ENCODE measurements at places on chromosomes 7 and 10. TPM values are rescaled to one million over a fixed set of nuclear protein-coding genes. Genes with fewer than 3 reads are reported as not detected.
A peak's percentile ranks its signal among the peaks of the same experiment; 100 is the strongest.

DNA sequence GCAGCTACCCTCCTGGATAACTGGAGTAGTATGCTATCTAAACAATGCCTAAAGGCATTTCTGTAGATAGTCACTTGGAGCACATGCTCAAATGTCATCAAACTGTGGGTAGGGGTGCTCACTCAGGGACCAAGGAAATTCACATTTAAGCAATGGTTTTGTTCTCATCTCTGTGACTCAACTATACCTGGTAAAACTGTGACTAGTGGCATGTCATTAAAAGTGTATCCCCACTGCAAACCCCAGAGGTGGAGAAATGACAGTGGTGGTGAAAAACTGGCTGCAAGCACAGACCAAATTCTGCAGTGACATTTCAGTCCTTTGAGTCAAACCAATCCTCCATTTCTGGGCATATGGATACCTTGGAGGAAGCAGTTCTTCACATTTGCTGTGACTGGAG, 134.2 kb upstream of the EFCAB10 start:
- peaks cover 13% of the 10 kb centered on the region for H3K36me3 ChIP-seq
- no peak overlapping the region for H3K27ac ChIP-seq
- H3K27me3 ChIP-seq: no peaks in the 10 kb centered on the region
- no peak overlapping the region for H3K4me3 ChIP-seq
- H3K4me1 ChIP-seq: no peaks in the 10 kb centered on the region
- DNase-seq: no peak

DNA sequence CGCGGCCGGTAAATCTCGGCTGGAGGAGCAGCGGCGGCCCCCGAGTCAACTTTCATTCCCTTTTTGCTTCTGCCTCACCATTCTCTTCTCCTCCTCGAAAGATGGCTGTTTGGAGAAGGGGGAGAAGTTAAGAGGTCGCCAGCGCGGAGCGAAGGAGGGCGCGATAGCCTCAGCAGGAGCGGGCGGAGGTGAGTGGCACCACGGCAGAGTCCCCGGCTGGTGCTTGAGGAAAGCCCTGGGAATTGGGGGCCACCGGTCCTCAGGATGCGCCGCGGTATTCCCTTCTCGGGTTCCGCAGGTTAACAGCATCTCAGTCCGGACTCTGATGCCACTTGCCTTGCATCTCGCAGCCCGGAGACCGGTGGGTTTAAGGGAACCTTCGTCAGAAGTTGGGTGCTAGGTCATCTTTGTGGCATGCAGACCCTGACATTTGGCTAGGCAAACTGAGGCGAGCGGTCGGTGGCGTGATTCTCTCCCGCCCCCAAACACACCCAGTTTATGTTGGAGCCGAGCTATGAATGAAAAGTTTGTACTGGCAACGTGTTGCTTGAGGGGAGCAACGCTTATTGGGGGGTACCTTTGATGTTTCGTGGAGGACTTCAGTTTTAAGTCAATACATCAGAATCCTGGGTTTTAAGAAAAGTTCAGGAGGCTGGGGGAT, 59.5 kb upstream of the PRPS1L1 start:
- peaks cover 47% of the 10 kb centered on the region for H3K27me3 ChIP-seq
- no peak for DNase-seq
- H3K4me1 ChIP-seq: peaks cover 2% of the 10 kb centered on the region
- H3K27ac ChIP-seq: no peak overlapping the region
- peak overlapping the region; percentile 46 for H3K4me3 ChIP-seq

Gene CHST15
- total RNA-seq: not detected

DNA sequence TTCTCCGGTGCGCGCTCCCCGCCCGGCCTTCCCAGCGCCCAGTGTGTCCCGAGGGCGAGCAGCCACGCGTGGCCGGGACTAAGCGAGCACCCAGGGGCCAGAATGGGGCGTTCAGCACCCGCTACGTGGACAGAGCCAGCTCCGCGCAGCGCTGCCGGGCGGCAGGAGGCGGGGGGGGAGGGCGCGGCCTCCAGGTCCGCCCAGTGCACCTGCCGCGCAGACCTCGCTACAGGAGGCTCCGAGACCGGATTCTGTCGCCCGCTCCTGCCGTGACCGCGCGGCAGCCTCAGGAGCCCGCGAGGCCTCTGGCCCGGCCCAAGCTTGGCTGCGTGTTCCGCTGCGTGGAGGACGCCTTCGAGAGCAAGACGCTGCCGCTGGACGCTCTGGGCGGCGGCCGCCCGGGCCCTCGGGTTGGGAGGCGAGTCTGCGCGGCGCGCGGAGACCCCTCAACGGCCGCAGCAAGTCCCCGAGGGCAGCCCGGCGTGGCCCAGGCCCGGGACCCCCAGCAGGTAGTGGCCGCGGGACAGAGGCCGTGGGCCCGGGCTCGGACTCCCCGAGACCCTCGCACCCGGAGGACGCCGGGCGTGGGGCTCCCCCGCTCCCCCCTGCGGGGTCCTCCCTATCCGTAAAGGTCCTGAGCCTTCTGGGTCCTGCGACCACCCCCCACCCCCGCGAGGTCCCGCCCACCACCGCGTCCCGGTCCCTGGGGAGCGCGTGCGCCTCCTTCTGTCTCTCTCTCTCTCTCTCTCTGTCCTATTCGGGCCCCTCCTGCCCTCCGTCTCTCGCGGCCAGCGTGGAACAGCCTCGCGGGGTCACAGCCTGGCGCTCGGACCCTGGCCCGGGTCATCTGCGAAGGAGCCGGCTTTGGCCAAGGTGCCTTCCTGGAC, 904 bp upstream of the DPYSL4 start:
- H3K36me3 ChIP-seq: peaks cover 2% of the 10 kb centered on the region
- no peak overlapping the region for H3K4me3 ChIP-seq
- H3K4me1 ChIP-seq: peaks cover 2% of the 10 kb centered on the region
- no peak overlapping the region for H3K27ac ChIP-seq

Gene TMEM270
- not detected for total RNA-seq

Gene CPA4
- not detected for total RNA-seq

Measured in activated CD8-positive, alpha-beta T cell treated with anti-CD3 and anti-CD28 coated beads, Interleukin-2, amount 10 ng/mL, durations not matched to agents 7 days and 5 days (primary cell).